ENCODE measurements at places on chromosomes 4 and X.
A peak's percentile ranks its signal among the peaks of the same experiment; 100 is the strongest.

GRCh38 chr4:41072021-41072777, 142.1 kb downstream of the APBB2 start:
- DNase-seq = no peak

DNA sequence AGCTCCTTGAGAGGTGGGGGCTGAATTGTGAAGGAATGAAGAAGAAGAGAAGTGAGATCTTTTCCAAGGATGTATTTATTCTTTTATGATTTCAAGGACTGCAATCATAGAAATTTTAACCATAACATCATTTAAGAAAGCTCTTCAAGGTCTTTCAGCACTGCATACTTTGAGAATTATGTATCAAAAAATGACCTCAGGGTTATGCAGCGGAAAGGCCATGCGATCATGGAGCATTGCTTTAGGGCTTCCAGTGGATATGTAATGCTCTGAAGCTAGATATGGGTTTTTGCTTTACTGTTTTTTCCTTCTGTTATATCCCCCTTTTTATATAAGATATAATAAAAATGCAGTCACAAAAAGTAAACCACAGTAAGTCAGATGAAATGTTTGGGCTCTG, 38.7 kb downstream of the SGMS2 start:
- no peak for DNase-seq

- no peak for DNase-seq
These were observed 75.3 kb upstream of the TRPC3 start for GRCh38 chr4:122027203-122027602.

DNA sequence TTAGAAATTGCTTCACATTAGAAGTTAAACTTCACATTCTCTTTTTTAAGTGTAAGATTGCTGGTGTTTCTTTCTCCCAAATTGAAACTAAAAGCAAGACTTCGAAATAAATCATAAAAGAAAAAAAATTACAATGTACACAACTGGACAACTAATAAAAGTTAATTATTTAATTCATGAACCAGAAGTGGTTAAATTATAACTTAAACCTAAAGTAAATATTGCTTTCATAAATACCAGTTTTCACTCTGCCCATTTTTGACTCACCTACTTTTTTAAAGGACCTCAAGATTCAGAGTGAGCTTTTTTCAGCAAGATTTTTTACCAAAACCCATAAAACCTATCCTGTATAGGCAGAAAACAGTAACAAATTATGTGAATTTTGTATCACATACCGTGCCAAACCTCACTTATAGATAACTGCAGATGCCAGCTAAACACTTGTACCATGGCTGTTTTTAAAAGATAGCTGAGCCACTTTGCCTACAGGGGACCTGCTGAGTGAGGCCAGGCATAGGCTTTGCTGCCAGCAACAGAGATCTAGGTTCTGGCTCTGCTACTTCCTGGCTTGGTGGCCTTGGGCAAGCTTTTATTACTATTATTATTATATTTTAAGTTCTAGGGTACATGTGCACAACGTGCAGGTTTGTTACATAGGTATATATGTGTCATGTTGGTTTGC, 259.8 kb downstream of the NR3C2 start:
- DNase-seq = no peak

- DNase-seq = peak; percentile 68
These were observed 22.1 kb downstream of the TMEM131L start for GRCh38 chr4:153488006-153488891.

DNA sequence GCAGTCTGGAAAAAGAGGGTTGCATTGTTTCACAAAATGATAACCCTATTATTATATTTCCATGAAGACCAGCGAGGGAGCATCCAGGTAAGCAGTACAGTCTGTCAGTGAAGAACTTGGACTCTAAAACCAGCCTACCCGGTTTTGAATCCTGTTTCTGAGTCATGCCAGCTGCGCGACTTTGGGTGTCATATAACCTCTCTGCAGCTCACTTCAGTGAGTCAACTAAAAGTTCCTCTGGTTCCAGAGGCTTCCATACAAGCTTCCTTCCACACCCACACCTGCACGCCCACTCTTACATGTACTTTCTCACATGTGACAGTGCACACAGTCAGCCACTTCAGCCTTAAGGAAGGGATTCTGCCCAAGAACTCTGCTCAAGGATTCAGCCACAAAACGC, 49.8 kb upstream of the PRPS2 start:
- no peak for DNase-seq

- DNase-seq = peak; percentile 51
These were observed 73.0 kb downstream of the AFF1 start for GRCh38 chr4:87007528-87008446.

- peak; percentile 7 for DNase-seq
These were observed 81.5 kb upstream of the PACRGL start for GRCh38 chr4:20618731-20619130.

DNA sequence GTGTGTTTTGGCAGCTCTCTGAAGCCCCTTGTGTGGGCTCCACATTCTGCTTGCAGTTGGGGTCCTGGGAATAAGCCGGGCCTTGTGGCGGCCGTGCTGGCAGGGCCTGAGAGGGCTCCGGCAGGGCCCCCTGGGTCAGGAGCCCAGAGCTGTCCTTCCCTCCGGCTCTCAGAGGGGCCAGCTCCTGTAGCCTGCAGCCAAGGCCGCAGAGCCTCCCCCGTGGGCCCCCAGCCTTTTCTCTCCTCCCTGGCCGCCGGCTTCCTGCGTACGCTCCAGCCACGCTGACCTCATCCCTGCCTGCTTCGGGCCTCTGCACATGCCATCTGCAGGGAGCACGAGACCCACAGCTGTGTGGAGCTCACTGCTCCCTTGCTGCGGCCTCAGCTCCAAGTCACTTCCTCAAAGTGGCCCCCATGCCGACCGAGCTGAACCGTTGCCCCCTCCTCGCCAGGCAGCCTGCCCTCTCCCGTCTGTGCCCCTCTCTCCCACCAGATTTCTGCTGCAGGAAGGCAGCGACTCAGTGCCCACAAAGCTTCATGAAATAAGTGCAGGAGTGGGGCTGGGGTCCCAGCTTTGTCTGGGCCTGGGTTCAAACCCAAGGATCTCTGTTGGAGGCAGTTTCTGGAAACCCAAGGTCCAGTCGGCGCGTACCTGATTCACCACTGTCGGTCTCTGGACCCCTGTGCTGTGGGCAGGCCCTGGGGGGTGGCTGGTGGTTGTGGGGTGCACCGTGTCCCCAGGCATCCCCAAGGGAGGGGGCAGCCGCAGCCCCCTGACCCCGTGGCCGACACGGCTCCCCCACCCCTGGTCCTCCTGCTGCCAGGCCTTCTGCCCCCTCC, 57.1 kb upstream of the NKX1-1 start:
- DNase-seq = peak; percentile 67

DNA sequence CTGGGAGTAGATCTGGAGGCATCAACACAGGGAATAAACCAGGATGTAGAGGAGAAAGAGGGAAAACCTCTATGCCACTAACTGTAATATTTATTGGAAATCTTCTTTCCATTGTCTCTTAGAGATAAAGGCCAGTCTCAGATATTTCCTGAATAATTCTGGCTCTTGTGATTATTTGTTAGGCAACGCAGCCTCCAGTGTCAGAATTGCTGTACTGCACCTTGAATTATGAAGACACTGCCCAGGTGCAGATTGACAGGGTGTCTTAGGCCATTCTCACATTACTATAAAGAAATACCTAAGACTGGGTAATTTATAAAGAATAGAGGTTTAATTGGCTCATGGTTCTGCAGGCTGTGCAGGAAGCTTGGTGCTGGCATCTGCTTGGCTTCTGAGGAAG, 100.7 kb upstream of the ZDHHC15 start:
- DNase-seq = peak; percentile 16

DNA sequence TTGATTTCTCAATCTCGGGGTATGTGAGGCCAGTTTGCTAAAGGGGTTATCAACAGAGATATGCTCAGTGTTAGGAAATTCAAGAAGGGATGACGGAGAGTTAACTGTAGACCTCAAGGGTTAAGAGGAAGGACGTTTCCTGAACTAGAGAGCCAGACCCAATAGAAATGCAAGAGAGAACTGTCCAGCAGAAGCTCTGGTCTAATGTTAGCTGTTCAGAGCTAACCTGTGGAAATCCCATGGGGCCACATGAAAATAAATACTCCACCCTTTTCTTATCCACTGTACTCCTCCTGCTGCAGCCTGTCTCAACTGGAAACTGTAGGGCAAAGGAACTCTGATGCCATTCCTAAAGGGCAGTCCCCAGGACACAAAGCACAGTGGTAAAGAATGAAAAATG, 274.3 kb downstream of the DMD start:
- no peak for DNase-seq

- no peak for DNase-seq
These were observed 98.8 kb upstream of the DHX15 start for GRCh38 chr4:24683116-24683515.

GRCh38 chrX:115972717-115973116, 197.8 kb upstream of the AGTR2 start:
- no peak for DNase-seq

GRCh38 chr4:119478446-119479179, 150.0 kb downstream of the PDE5A start:
- DNase-seq = no peak

GRCh38 chr4:83010111-83010521, 507 bp downstream of the LIN54 start:
- DNase-seq = no peak

- no peak for DNase-seq
These were observed 1969.3 kb downstream of the PCDH7 start for GRCh38 chr4:32689518-32689917.

GRCh38 chr4:16750216-16750615, 148.2 kb downstream of the LDB2 start:
- no peak for DNase-seq

DNA sequence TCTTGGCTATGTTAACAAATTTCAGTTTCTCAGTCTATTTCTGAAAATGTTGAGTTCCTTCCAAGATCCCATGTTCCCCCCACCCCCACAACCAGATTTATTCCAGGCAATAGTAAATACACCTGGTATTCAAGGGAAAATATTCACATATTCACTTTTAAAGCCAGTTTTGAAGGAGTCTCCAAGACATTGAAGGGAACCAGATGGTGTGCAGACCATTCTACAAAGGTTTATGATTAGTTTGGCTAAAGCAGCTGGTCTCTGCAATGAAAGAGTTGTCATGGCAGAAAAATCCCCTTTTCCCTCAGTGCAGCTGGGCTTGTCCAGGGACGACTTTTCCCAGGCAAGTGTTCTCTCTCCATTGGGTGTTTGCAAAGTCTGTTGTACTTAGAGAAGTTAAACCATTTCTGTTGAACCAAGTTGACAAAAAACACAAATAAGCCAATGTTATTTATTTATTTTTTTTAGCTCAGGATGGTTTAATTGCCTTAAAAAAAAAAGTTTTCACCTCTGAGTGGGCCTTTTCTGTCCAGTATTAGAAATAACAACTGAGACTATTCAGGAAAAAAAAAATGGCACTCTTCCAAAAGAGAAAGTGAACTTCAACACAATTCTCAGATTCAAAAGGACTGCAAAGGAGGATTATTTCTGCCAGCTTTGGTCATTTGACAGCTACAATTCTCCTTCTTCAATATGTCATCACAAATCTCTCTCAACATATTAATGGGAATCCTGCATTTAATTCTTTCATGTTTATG, 410.6 kb downstream of the IL1RAPL1 start:
- DNase-seq = no peak

GRCh38 chr4:39043058-39043860, 11.1 kb upstream of the TMEM156 start:
- no peak for DNase-seq

DNA sequence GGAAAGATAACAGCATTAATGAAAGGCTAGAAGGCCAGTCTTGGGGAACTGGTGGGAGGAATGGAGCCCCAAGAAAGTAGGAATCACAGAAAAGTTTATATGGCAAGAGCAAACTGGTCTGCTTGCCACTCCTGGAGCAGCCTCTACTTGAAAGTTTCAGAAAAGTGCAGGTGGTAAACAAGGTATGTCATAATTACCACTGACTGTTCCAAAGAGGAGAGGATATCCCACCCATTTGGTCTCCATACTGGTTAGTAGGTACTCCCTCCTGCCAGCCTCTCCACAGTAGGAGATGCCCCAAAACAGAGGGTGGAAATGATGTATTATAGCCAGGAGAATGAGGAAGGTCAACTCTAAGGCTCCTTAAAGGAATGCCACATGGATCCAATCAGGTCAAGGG, 145.1 kb downstream of the INPP4B start:
- no peak for DNase-seq

- DNase-seq = no peak
These were observed 473.8 kb downstream of the SPRY1 start for GRCh38 chr4:123870216-123870876.

DNA sequence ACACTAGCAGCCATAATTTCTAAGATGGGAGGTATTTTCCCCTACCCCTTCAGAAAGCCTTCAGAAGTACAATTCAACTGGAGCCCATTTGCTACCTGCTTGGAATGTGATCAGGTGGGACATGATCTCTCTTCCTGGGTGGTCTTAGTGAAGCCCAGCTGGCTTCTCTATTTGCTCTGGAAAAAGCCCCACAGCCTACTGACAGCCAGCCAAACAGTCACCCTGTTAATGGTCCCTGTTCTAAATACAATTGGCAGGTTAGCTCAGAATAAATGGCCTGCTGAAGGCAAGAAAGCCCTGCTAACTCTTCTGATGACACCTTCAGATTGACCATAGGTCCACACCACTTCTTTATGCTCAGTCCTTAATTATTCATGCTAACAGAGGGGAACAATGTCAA, 39.9 kb downstream of the HS6ST2 start:
- DNase-seq = peak; percentile 22

DNA sequence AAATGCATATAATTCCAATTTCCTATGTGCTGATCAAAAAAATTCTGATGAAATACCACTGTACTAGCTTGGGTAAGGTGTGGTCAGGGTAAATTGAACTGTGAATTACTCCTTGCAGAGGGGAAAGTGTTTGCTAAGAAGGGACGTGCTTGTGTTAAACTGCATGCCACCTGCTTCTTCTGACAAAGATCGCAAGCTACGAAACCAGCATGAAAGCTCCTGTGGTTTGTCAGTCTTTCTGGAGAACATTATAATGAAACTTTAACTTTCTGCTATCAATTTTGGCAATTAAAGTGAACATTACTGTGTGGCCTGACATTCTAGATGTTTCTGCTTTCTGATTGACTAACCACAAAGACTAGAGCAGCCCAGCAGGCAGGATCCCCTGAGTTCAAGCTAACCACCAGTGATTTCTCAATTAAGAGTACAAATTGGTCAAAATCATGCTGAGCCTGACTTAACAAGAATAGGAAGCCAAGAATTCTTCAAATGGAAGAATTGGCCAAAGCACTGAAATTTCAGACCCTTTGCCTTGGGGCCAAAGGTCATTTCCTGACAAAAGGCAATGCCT, 239.0 kb downstream of the SLITRK2 start:
- no peak for DNase-seq

DNA sequence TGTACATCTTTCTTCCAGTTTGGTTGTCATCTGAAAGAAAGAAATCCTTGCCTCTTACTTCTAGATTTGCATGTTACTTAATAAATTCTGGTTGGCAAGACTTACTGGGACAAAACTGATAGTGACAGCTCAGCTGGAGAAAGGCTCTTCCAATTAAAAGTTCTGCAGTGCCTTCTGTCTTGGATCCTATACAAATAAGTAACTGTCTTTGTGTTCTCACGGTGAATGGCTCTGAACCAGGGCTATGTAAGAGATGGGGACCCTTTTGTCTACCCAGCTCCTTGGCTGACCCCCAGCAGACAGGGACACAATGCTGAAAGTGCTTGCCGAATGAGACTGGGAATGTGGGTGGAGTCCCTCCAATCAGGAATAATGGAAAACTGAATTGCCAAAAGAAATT, 89.5 kb downstream of the AASDH start:
- DNase-seq = no peak

Data from H7 (cell line).